Spinal cord (tissue), 10 donors: ENCODE measurements at places on chromosomes 12 and 14.
A peak's percentile ranks its signal among the peaks of the same experiment; 100 is the strongest.

GRCh38 chr14:64503434-64504309 lies at the start of gene ZBTB25:
Gene ZBTB25, minus strand, starts transcription at chr14:64503838. Its CDS starts 13,305 bp downstream, at chr14:64490533.
- DNase-seq, result peak; percentile 83

GRCh38 chr14:69574263-69574953 lies at the start of gene CCDC177:
Gene CCDC177, minus strand, starts transcription at chr14:69574871. Its CDS starts 1,249 bp downstream, at chr14:69573622.
- peak; percentile 62 for DNase-seq

- no peak for DNase-seq
Measured at GRCh38 chr14:76930549-76930948, 98.0 kb downstream of the IRF2BPL start.

DNA sequence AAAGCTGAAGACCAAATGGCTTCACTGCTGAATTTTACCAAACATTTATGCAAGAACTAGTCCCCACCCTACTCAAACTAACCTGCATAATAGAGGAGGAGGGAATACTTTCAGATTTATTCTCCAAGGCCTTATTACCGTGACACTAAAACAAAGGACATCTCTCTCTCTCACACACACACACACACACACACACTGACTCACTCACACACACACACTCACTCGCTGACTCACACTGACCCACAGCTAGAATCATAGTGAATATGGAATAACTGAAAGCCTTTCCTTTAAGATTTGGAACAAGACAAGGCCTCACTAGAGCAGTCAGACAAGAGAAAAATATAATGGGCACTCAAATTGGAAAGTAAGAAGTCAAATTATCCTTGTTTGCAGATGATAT lies 1014.1 kb downstream of the TMTC2 start:
- DNase-seq, result no peak

DNA sequence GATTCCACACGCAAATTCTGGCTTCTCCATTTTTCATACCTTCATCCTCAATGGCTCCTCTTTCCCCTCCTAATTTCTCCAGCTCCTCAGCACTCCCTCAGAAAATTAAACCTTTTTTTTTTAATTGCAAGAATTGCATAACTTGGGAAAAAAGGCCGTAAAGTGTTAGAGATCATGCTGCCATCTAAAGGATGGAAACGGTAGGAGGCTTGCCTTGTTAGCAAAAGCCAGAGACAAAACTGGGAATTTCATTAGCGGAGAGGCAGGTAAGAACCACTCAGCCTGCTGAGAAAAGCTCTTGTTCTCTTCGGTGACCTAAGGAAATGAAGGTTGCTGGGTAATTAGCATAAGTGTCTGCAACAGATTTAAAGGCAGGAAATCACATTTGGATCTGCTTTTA lies 204.3 kb downstream of the AEBP2 start:
- DNase-seq, result peak; percentile 84

- no peak for DNase-seq
Measured at GRCh38 chr12:126038434-126038833, 973.2 kb downstream of the AACS start.

DNA sequence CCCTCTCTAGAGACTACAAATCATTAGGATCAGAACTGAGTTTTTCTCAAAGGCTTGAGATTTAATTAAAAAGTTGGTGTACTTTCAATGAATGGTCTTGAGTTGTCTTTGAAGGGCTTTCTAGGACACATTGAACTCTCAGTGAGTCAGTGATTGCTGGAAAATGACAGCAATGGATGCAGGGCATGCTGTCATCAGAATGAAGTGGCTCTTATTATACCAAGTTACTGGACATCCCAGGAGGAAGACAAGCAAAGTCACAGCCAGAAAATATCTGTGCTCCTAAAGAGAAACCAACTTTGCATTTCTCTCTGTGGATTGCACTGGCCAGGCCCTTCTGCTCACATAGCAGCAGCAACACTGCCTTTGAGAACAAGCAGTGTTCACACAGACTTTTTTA lies 112.6 kb downstream of the PRIMA1 start:
- no peak for DNase-seq

GRCh38 chr14:24368212-24368561 lies 203 bp downstream of the NFATC4 start:
- no peak for DNase-seq
